ENCODE measurements at places on chromosomes 2 and 18.

- no peak for DNase-seq
Measured at GRCh38 chr18:22921772-22922171, 11.4 kb upstream of the RBBP8 start.

- DNase-seq = no peak
Measured at GRCh38 chr18:40048886-40049650, 1906.0 kb upstream of the PIK3C3 start.

- no peak for DNase-seq
Measured at GRCh38 chr18:36862182-36862581, 33.3 kb downstream of the KIAA1328 start.

DNA sequence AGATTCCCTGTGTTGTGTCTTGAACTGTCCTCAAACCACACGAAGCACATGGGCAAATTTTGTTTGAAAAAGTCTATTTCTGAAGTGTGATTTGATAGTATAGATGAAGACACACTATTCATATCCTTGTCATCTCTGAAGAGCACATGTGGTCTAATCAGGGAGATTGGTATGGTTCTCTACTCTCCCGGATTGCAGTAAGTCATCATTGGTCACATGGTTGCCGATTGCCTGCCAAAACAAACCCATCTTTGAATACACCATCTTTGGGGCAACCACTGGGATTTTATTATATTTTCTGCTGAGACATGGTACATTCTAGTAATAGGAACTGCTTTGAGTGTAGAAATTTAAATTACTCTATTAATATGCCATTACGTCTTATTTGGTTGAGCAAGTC is 186.9 kb downstream of the MYO1B start:
- no peak for DNase-seq

- DNase-seq = no peak
Measured at GRCh38 chr2:88668862-88669261, 22.6 kb upstream of the RPIA start.

DNA sequence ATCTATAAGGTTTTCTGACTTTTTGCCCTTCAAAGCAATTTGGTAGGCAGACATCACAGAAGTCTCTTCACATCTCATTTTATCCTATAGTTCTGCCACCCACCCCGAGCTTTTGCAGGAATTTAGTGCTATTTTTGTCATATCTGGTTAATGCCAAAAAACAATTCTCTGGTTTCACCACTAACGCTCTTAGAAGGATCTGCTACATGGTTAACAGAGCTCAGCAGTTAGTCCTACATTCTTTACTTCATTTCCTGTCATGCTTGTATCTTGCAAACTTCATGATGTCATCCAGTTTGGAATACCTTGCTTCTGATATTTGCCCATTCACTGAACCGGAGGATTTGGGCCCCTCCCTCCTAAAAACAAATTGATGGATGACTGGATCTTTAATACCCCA is 116.8 kb upstream of the SERPINE2 start:
- DNase-seq = no peak

- no peak for DNase-seq
Measured at GRCh38 chr2:101771227-101771902, 73.9 kb downstream of the MAP4K4 start.

GRCh38 chr2:46615986-46616485 is 136.7 kb downstream of the TMEM247 start:
- no peak for DNase-seq

- no peak for DNase-seq
Measured at GRCh38 chr2:209113026-209113425, 310.8 kb upstream of the MAP2 start.

- no peak for DNase-seq
Measured at GRCh38 chr2:170449034-170449433, 266.1 kb upstream of the SP5 start.

DNA sequence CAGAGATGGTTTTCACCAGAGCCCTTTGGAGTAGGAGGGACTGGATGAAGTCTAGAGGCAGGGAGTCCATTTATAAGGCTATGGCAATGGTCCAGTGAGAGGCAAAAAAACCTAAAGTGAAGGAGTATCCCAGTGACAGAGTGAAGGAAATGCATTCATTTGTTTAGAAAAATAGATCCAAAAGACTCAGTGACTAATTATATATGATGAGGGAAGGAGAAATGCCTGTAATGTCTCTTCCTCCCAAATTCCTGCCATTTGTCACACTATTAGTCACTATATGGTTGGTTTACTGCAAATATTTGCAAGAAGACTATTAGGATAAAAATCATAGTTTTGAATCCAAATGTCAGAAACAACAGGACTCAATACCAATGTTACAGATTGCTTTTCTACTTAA is 104.2 kb downstream of the ZNF521 start:
- DNase-seq = no peak

Measured in iPS DF 19.7 (cell line).